ENCODE measurements at places on chromosomes 12 and 14.

DNA sequence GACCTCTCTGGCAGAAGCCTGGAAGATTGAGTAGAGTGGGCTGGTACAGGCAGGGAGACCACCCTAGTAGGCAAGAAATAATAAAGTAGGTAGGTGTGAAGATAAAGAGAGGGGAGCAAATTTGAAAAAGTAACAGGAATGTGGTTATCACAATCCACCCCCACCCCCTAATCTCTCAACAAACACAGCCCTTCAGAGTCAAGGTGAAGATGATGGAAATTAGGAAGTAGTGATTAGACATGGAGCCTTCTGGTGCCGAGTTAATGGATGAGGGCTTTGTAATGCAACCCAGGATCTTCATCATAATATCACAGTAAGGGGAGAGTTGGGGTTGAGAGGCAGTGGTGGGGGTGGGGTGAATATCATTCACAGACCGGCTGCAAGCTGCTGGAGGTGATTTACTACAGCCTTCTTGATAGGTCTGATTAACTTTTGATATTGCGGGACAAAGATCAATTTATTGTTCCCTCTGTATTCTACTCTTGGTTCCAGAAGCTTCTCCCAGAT lies 29.2 kb upstream of the CRY1 start:
- no peak for DNase-seq

GRCh38 chr14:50806241-50806933 lies 24.6 kb downstream of the NIN start:
- no peak for DNase-seq

DNA sequence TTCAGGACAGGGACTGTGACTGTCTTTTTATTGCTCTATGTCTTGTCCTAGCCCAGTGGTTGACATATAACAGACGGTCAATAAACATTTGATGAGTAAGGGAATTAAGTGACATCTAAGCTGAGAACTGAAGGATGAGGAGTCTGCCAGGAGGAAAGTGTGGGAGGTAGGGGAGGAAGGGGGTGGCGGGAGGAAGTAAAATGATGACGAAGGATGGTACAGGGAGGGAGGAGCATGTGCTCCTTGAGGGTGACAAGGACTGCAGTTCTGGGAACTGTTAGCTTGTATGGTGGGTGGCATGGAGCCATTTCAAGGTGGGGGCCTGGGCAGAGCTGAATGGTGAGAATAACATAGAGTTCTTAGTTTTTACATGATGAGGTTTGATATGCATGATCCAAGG lies 64.4 kb downstream of the RGS6 start:
- no peak for DNase-seq

GRCh38 chr14:52455291-52456088 lies 96.8 kb downstream of the TXNDC16 start:
- no peak for DNase-seq

GRCh38 chr14:52960627-52961026 lies 9.8 kb upstream of the FERMT2 start:
- no peak for DNase-seq

DNA sequence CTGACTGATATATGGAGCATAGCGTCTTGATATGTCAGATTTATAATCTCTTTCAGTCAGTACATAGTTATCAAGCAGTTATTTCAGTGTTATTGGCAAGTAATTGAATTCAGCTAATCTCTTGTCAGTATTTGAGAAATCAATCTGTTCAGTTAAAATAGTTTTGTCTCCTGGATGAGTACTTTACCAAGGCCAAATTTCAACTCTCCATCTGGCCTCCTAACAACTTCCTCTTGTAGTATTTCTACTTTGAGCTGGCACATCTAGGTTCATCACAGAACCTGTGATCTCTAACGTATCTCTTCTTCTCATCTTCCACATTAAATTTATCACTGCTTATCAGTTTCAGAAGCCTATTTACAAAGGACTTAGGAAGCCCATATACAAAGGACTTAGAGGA lies 690.5 kb downstream of the C12orf50 start:
- DNase-seq, result no peak

DNA sequence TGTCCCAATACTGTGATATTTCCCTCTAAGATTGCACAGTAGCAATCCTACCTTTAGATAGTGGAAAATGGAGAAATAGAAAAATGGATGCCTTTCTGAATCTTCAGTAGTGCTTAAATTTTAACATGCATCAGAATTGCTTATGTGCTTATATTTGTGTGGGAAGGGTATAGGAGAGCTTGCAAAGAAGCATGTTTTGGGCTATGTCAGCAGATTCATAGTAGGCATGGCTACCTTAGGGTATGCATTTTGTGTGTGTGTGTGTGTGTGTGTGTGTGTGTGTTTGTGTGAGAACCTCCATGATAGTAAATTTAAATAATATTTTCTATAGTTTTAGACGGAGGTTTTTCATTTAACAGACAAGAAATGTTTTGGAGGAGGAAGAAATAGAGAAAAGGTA lies 38.3 kb downstream of the NEUROD4 start:
- no peak for DNase-seq

DNA sequence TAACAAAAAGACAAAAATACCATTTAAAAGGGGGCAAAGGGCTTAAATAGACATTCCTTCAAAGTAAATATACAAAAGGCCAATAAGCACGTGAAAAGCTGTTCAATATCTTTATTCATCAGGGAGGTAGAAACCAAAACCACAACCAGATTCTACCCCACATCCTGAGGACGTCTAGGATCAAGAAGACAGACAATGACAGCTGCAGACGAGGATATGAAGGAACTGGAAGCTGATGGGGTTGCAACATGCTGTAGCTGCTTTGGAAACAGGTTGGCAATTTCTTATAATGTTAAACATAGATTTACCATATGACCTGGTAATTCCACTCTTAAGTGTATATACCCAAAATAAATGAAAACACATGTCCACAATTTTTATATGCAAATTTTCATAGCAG lies 85.1 kb upstream of the C14orf180 start:
- no peak for DNase-seq

Measured in kidney (tissue), 22 donors.